ENCODE measurements at places on chromosomes 1 and 21. TPM values are rescaled to one million over a fixed set of nuclear protein-coding genes. Genes with fewer than 3 reads are reported as not detected.

Gene TIE1
- total RNA-seq, result not detected

Gene KIF26B
- 8.6 TPM for total RNA-seq

Gene OR2T11
- not detected for total RNA-seq

DNA sequence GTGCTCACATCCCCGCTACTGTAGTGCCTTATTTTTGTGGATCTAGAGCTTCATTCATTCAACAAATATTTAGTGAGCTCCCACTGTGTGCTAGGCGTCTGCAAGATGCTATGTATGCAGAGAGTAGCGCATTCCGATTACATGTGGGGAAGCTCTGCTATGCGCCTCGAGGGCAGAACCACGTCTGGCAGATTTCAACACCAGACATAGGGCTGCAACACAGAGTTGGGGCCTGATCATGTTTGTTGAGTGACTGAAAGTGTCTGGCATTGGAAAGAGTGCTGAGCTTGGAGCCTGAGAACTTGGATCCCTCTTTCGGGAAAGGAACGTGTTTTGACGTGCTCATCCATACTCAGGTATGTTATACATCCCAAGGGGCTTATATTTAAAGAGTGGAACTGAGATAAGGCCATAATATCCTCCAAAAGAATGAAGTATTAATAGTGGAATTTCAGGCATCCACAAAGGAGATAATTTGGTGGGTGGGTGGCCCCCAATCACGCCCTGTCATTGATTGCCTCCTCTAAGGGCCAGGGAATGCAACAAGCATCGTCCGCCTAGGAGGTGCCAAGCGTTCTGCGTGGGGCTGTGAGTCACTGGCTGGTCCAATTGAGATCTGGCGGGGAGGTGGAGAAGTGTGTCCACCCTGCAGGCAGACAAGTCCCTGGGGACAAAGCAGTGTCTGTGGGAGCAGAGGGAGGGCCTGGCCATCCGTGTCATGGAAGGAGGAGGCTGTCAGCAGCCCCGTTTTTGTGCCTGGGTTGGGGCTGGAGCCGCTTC, 62.8 kb upstream of the ZBTB40 start:
- no peak for DNase-seq

DNA sequence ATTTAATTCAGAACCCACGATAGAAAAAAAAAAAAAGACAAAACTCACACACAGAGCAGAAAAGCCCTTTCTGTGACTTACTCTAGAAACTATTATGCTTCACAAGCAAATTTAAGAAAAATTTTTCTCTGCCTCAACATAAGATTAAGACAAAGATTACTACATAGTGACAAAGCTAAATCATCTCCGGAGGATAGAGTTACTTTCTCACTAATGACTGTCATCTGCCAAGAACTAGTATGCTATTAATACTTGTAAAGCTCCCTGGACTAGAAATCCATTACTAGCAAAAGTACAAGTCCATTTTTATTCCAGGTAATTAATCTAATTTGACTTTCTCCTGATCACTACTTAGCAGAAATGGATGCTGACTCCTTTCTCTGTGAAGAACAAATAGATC, 25.9 kb downstream of the GREM2 start:
- DNase-seq, result no peak

DNA sequence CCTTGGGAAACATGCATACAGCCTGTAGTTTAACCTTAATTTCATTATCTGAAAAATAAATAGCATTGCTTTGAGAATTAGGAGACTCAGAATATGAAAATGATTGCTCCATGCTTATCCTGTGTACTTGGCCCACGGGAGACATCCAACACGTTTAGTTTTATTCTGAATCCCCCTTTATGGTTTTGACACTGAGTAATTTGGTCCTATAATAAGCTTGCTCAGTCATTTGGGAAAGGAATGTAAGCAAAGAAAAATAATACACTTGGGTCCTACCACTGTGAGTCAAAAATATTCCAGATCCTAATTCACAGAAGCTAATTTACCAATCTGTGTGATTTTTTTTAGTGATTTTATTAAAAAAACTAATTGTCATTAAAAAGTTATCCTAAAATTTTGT, 557.3 kb downstream of the USP25 start:
- no peak for DNase-seq

GRCh38 chr1:212920896-212921295, 29.4 kb upstream of the VASH2 start:
- no peak for DNase-seq
